ENCODE measurements at places on chromosomes 5 and 9.

DNA sequence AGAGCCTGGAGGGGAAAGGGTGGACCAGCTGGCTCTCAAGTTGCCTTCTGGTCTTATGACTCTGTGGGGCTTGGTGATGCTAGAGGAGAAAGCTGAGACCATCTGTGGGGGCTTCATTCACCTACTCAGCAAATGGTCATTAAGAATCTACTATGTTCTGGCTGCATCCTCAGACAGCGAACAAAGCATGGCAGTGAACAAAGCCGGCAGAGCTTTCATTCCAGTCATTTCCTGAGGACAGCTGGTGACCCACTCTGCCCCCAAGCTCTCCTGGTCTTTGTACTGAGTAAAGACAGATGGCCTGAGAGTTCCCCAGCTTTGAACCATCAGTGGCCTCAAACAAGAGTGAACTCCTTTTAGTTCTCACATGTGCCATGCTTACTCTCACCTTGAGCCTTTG lies 48.0 kb downstream of the FGF1 start:
- DNase-seq, result no peak

GRCh38 chr9:129273136-129273895 lies 95.3 kb upstream of the IER5L start:
- no peak for DNase-seq

DNA sequence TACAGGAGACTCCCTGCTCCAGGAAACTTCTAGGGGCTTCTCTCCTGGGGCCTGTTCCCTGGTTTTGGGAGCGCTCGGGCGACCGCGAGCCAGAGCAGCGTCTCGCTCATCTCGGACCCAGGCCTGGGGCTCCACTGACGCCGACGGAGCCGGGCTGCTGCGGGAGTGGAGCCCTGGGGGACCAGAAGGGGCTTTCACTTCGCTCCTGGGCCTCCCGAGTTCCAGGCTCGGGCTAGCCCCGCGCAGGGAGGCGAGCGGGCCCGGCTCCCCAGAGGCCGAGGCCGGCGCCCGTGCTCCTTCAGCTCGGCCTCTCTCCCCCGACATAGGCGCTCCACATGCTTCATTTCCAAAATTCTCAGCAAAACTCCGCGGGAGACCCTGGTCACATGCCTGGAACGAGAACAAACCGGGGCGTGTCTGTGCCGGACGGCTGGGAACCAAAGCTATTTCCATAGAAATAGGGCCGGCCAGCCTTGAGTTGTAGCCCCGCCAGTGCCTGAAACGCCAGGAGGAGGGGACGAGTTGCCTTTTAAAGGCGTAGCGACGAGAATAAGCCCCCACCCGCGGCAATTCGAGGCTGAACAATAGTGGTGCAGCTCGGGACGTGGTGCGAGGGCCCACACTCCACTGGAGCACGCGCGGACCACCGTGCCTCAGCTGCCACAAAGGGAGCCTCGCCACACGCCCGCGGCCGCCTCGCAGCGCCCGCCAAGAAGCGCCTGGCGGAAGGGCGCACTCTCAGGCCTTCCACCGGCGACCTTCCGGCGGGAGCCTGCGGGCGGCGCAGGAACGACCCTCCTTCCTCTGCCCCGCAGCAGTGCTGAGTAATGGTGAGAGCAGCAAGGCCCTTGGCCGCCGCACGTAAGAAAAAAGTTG lies 1.1 kb upstream of the G3BP1 start:
- DNase-seq, result peak; percentile 66

DNA sequence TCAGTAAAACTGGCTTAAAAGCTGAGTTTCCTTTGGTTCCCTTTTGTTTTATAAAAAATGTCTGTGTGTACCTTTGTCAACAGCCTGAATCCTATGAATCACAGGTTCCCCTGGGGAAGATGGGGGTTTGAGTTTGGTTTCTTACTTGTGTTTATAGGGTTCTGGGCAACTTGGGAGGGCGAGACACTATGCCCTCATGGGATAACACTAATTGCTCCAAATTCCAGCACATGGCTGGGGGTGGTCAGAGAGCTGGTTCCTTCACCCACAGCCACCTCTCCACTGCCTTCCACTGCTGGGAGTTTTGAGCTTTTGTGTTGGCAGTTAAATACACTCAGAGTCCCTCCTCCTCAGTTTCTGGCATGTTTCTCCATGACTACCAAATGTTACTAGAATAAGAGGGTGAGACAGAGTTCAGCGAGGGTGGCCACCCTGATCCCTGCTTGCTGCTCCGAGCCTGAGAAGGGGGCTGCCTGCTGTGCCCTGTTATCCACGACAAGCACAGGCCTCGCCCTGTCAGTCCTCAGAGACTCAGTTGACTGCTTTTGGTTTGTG lies 83.0 kb upstream of the EPB41L4B start:
- DNase-seq, result no peak

DNA sequence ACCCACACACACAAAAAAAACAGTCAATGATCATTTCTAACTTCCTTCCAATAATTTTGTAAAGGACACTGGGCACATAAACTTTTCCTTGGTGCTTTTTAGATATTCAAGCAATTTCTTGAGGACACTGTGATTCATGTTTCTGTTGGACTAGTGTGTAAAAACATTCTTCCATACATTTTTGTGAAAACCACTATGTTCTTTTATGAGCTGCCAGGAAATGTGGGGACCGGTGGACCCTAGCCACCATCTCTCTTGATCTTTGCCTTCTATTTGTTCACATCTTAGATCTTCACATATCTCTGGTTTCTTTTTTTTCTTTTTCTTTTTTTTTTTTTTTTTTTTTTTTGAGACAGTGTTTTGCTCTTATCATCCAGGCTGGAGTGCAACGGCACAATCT lies 287.4 kb downstream of the GLIS3 start:
- peak; percentile 79 for DNase-seq

- DNase-seq, result peak; percentile 41
These were observed 16.3 kb downstream of the ADAM19 start for GRCh38 chr5:157559301-157559700.

DNA sequence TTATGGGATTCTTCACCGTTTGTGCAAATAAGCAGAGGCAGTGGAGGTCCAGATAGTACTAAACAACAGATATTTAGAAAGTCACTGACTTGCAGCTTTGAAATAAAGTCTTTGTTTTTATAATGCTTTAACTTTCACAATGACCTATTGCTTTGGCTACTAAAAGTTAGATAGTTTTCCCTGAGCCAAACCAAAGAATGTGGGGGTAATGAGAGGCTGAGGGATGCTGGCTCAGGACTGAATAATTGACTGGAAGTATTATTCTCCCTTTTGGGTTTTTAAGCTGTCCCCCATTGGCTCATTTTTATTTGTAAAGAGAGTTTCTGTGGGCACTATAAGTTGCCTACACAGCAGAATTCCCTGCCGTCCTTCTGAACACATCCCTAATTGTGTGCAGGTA lies 99.2 kb upstream of the ACTBL2 start:
- DNase-seq, result peak; percentile 14

GRCh38 chr5:176889321-176890280 lies 9.5 kb downstream of the HK3 start:
- DNase-seq, result no peak

GRCh38 chr5:178145965-178146820 lies 7.5 kb downstream of the NHP2 start:
- DNase-seq, result peak; percentile 23

DNA sequence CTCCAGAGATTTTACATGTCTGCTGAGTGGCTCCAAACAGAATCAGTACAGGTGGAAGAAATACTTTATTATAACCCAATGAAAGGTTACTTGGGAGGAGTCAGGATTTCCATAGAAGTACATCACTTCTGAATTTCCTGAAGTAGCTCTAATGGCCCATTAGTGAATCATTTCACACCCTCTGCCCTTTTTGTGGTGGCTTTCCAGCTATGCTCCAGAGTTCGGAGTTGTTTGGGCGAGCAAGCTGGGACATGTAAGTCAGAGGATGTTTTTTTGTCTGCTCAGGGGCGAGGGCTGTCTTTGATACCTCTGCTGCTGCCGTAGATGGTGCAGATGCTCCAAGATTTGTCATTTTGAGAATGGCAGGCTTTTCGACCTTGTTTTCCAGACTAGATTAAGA lies 226.1 kb downstream of the GOLPH3 start:
- DNase-seq, result no peak

- no peak for DNase-seq
These were observed 147.0 kb downstream of the GABRG2 start for GRCh38 chr5:162214551-162214950.

DNA sequence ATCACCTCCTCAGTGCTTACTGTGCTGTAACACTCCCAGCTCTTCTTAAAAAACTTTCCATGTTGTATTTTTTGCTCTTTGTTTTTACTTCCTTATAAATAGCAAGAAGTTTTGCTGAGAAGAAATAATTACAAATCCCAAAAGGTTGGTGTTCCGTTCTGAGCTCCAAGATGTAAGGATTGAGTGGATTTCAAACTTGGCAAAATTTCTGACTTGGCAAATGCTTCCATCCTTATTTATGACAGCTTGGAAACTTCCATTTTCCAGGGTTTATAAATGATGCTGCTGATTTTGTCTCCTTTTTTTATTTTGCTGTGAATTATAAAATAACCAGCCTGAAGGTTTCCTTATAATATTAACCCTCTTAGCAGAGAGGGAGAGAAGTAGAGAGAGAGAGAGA lies 151.9 kb downstream of the NTRK2 start:
- DNase-seq, result no peak

- no peak for DNase-seq
These were observed 143.4 kb downstream of the EPB41L4A start for GRCh38 chr5:112275671-112276070.

DNA sequence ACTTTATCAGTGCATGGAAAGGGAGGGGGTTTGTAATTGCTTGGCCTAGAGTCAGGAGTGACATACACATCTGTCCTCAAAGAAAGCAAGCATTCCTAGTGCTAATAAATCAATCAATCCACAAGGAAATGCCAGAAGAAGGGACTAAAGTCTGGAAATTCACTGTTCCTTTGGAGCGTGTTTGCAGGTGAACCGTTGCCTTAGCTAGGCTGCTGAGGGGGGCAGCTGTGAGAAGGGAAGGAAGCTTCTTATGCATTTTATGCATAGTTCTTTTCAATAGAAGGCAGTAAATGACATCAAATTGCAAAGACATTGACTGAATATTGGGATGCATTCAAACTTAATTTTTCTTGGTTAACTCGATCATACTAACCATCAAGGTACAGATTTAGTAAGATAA lies 1092.5 kb upstream of the SEMA6A start:
- DNase-seq, result no peak

GRCh38 chr5:150206098-150206778 lies 16.4 kb downstream of the SLC6A7 start:
- peak; percentile 7 for DNase-seq

DNA sequence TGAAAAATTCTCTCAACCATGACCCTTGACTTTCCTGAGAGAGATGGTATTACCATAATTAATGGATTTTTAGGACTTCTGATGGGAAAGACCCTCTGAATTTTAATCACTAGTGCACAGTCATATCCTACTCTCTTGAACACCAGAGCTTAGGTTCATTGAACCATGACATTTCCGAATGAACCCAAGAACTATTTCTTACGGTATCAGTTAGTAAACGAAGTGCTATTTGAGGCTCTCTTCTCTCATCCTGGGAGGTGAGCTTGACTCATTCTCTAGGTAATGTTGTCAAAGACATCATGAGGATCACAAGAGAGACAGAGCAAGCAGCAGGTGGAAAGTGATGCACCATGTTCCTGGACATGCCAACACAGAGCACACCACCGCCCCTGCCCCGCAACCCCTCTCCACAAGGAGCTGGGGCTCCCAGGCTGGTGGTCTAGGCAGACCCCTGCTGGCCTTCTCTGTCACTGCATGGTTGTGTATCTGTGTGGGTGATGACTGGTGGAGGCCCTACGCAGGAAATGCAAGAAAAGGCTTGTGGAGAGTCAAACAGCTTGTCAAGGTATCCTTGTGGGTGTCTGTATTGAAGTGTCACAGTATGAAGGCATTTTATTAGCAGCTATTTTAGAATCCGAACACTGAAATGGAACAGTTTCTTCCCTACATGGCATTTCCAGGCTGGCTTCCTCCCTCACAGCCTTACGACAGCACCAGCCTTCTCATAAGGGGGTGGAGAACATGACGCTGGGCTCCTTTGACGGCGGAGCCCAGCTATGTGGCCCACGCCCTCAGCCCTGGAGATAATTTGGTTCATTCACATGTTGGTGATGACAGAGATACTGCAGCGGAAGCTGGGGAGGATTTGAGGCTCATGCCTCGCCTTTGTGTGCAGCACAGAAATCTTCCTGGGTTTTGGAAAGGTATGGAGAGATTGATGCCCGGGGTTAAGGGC lies 297.6 kb downstream of the NTRK2 start:
- no peak for DNase-seq

DNA sequence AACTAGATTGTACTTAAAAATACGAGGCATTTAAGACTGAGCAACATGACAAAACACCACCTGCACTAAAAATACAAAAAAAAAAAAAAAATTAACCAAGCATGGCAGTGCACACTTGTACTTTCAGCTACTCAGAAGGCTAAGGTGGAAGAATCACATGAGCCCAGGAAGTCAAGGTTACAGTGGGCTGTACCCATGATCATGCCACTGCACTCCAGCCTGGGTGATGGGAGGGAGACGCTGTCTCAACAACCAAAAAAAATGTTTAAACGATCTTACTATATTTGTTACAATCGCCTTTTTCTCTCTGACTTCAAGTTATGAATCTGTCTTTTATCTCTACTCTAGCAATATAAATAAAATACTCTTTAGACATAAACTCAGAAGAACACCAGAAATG lies 1454.3 kb downstream of the MAT2B start:
- no peak for DNase-seq

DNA sequence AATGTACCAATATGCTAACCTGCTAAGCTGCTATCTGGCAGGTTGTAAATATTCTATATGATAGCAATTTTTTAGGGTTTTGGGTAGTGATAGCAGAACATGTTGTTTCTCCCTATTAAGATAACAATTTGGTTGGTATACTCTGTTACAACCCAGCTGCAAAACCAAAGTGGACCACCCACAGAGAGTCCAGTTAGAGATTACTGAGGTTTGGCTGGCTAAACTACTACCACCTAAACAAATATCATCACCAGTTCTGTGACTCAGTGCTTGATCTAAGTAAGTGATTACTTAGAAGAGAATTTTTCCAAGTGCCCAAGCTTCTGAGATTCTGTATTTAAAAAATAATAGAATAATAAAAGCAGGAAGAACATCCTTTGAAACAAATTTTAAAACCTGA lies 72.3 kb downstream of the XRCC4 start:
- DNase-seq, result peak; percentile 83

DNA sequence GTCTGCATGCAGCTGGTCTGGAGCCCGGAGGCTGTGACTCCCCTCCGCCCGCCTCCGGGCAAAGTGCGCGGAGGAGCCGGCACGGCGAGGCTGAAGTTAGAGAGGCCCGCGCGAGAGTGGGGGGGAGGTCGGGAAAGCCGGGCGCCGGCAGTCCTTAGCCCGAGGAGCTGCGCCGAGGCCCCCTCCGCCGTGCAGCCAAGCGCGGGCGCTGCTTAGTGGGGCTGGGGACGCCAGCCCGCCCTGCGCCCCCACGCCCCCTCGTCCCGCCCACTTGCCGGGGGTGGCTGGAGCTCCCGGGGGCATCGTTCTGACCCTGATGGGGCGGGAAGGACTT lies 403 bp downstream of the NINJ1 start:
- DNase-seq, result peak; percentile 83

DNA sequence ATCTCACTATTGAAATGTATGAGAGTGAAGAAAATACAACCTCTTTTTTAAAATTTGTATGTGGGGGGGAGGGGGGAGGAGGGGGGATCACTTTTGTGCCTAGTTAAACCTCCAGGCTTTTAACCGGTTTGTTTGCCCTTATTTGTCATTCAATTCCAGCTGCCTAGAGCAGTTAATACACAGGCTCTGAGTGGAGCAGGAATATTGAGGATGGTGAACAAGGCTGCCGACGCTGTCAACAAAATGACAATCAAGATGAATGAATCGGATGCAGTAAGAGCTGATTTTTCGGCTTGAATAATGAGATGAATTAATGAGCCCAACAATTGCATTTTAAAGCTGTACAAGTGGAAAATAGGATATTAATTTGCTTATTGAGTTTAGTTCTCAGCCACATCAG lies 28.7 kb upstream of the SNX24 start:
- DNase-seq, result no peak

- DNase-seq, result no peak
These were observed 193.7 kb downstream of the CACNA1B start for GRCh38 chr9:138071292-138071691.
